ENCODE measurements at places on chromosomes 12 and 14.

DNA sequence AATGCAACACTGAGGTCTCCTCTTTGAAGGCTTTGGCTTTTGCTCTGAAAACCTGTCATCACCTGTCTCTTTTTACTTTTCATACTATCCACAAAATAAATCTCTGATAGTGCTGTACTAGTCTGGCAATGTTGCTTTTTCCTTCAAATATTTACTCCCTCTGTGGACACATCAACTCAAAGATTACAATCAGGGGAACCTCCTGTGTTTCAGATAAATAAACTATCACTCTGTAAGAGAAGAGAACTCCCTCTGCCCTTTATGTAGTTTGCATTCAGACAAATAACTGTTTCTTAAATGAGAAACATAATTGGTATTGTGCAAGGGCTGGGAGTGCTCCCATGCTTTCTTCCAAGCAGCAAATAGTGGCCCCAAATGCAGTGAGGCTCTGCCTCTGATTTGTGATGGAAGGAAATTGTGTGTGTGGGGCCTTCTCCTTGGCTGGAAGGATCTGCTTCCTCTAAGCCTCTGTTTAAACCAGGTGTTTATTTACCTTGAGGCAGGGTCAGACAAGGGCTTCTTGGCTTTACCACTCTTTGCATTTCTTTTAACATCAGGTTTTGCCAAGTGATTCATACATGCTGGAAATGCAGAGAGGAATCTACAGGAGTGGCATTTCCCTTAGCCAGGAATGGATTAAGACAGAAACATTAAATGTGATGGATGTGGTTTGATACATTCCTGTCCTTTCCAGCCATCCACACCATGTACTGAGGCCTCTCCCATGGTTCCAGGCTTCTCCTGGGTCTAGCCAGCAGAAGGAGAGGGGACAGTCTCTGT lies 69.0 kb downstream of the AKAP6 start:
- no peak for DNase-seq

DNA sequence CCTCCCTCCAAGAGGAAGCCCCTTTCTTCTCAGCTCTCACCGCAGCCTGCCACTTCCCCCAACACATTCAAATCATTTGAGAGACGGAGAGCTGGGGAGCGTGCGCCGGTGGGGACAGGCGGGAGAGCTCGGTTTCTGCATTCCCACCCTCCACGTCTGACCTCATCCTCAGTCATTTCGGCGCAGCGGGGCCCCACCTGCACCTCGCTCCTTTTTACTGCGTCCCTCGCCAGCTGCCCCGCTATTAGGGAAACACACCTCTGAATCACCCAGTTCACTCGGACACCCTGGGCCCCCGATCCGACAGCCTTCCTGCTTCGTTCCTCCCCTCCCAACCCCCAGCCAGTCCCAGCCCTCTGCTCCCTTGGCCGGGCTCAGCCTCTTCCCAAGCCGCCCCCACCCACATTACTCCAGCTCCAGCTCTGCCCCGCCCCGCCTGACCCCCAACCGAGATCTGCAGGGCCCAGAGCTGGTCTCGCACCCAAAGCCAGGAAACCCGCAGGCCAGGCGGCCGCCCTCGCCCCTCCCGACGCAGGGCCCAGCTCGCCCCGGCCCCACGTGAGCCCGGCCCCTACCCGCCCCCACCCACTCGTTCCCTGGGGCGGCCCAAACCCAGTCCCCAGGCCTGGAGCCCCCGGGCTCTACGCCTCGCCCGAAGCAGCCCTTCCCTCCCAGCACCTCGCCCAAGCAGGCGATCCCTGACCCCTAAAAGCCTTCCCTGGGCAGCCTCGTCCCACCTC lies 783 bp downstream of the CORO1C start:
- peak; percentile 21 for DNase-seq

- no peak for DNase-seq
Measured at GRCh38 chr12:112218150-112218549, 92.8 kb downstream of the TRAFD1 start.

DNA sequence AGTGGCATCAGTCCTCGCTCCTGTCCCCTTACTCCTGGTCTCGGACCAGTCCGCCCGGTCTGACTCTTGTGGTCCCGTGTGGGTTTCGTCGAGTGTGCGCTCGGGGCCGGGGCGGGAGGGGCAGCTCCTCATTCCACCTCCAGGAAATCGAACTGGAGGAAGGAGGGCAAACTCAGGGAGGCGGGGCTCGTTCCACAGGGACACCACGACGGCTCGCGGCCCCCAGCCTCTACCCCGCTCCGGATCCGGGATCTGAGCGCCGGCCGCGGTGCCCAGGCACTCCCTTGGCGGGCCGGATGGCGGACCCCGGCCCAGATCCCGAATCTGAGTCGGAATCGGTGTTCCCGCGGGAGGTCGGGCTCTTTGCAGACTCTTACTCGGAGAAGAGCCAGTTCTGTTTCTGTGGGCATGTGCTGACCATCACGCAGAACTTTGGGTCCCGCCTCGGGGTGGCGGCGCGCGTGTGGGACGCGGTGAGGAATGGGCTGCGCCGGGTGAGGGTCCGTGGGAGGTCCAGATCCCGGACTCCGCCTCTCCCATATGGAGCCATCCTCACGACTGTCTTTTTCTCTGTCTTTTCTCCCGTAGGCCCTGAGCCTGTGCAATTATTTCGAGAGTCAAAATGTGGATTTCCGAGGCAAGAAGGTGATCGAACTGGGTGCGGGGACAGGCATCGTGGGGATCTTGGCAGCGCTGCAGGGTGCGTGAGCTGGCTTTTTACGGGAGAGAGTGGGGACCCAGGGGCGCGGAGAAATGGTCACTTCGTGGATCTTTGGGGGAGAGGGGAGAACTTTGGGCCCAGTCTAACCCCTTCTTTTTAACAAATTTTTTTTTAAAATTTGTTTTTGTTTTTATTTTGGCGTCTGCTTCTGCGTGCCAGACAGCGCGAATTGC lies at the start of gene EEF1AKMT3:
EEF1AKMT3 (plus strand) TSS at position 186 of the 894 bp plus-strand sequence; CDS start at position 297, 111 bp downstream.
- no peak for DNase-seq

GRCh38 chr12:64461634-64462414 lies 9.9 kb downstream of the TBK1 start:
- no peak for DNase-seq

DNA sequence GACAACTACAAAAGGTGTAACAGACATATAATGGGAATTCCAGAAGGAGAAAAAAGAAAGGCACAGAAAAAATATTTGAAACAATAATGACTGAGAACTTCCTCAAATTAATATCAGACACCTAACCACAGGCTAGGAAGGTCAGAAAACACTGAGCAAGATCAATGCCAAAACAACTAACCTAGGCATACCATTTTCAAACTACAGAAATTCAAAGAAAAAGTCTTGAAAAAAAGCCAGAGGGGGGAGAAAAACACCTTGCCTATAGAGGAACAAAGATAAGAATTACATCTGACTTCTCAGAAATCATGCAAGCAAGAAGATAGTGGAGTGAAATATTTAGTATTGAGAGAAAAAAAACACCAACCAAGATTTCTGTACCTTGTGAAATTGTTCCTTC lies 77.8 kb downstream of the RIN3 start:
- DNase-seq, result no peak

GRCh38 chr12:20601668-20602280 lies 93.4 kb upstream of the SLCO1C1 start:
- no peak for DNase-seq
